Karpas-422 (cell line): ENCODE measurements at places on chromosomes 12 and 14.

GRCh38 chr12:82426081-82426480 lies 67.8 kb downstream of the METTL25 start:
- DNase-seq: no peak
- no peaks in the 10 kb centered on the region for H3K27me3 ChIP-seq
- no peak overlapping the region for H3K4me3 ChIP-seq

DNA sequence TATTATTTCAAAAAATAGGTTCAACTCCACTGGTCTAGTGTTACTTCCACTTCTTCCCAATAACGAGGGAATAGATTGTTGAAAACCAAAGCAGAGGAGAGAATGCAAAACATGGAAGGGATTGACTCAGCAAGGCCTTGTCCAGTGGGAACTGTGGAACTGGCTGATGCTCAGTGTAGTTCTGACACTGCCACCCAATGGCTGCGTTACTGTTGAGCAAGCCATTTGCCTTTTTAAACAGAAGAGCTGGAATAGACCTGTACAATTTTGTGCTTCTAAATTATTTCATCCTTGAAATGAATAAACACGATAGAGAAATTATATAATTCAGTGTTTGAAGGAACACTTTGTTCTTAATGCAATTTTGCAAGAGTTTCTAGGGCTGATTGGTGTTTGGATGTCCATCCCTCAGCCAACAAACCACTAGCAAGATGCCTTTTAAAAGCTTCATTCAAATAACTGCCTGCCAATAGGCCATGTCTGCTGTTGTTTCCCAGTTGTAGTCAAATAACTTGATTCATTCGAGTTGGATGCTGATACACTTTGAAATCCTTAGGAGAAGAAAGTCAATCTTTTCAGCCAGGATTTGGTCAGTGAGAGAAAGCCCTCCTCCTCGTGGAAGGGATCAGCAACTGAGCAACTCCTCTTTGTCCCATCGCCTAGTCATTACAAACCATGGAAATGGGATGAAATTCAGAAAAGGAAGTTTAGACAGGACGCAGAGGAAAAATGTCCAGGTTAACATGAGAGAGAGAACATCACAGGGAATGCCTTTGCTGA lies 7.3 kb upstream of the MGP start:
- DNase-seq: no peak
- H3K4me1 ChIP-seq: no peaks in the 10 kb centered on the region
- no peak overlapping the region for H3K4me3 ChIP-seq
- no peaks in the 10 kb centered on the region for H3K27me3 ChIP-seq

- no peaks in the 10 kb centered on the region for H3K36me3 ChIP-seq
- H3K27ac ChIP-seq: no peak overlapping the region
- DNase-seq: no peak
- H3K27me3 ChIP-seq: no peaks in the 10 kb centered on the region
- no peak overlapping the region for H3K4me3 ChIP-seq
- no peaks in the 10 kb centered on the region for H3K4me1 ChIP-seq
These were observed 149.0 kb downstream of the NAV3 start for GRCh38 chr12:77979597-77980250.

DNA sequence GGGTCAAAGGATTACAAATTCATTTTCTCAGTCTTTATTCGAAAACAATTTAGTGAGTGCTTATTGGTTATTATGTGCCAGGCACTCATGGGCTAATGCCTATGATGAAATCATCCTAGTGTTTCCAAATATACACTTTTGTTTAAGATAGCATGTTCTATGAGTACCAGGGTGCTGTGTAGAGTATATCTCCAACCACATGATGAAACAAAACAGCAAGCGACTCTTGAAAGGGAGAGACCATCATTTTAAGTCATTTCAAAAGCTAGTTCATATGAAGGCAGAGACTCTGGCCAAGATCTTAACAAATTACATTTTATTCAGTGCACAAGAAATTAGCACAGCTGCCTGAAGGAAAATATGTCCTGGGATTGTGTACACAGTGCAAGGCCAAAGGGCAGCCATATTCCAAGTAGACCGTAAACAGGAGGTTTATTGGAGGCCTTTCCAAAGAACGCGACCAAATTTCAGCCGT lies 204.2 kb downstream of the EFCAB11 start:
- no peaks in the 10 kb centered on the region for H3K27me3 ChIP-seq
- no peak for DNase-seq
- no peak overlapping the region for H3K27ac ChIP-seq
- no peaks in the 10 kb centered on the region for H3K4me1 ChIP-seq
- H3K36me3 ChIP-seq: no peaks in the 10 kb centered on the region

GRCh38 chr14:105385698-105386365 lies 12.5 kb upstream of the TEX22 start:
- H3K4me3 ChIP-seq: no peak overlapping the region
- DNase-seq: no peak
- 0 out of 2 replicates have a peak, but pooled peaks cover 2% of the 10 kb centered on the region for H3K4me1 ChIP-seq
- no peak overlapping the region for H3K27ac ChIP-seq

- no peak for DNase-seq
- no peak overlapping the region for H3K4me3 ChIP-seq
- H3K36me3 ChIP-seq: no peaks in the 10 kb centered on the region
- H3K27me3 ChIP-seq: no peaks in the 10 kb centered on the region
These were observed 78.5 kb upstream of the CSRP2 start for GRCh38 chr12:76957301-76957700.

DNA sequence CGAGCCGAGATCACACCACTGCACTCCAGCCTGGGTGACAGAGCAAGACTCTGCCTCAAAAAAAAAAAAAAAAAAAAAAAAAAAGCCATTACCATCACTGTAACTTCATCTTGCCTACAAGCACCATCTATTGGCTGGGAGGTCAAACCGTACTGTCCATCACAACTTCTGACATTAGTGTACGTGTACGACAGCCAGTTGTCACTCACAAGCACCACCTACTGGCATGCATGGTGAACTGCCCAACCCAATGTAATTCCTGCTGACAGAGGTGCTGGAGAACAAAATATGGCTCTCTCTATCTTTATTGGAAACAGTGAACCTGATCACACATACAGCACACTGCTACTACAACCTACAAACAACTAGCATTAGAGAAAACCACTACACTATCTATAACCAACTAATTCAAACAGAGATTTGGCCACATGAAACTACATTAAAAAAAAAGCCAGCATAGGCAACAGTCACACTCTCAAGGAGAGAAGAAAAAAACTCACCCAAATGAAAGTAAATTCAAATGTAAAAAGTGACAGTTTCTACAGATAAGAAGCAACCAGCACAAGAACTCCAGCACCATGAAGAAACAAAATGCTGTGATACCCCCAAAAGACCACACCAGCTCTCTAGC lies 82.3 kb downstream of the PUS7L start:
- H3K36me3 ChIP-seq: no peaks in the 10 kb centered on the region
- no peaks in the 10 kb centered on the region for H3K27me3 ChIP-seq
- no peak overlapping the region for H3K27ac ChIP-seq
- DNase-seq: peak; percentile 80
- no peak overlapping the region for H3K4me3 ChIP-seq
- H3K4me1 ChIP-seq: no peaks in the 10 kb centered on the region

- no peaks in the 10 kb centered on the region for H3K27me3 ChIP-seq
- no peak overlapping the region for H3K4me3 ChIP-seq
- no peaks in the 10 kb centered on the region for H3K36me3 ChIP-seq
- H3K27ac ChIP-seq: no peak overlapping the region
- H3K4me1 ChIP-seq: no peaks in the 10 kb centered on the region
These were observed 44.3 kb downstream of the KRT80 start for GRCh38 chr12:52147367-52147963.

GRCh38 chr12:56679883-56680575 lies 8.1 kb downstream of the PTGES3 start:
- H3K27ac ChIP-seq: no peak overlapping the region
- no peaks in the 10 kb centered on the region for H3K27me3 ChIP-seq
- peaks cover 11% of the 10 kb centered on the region for H3K4me1 ChIP-seq

- no peaks in the 10 kb centered on the region for H3K4me1 ChIP-seq
- H3K36me3 ChIP-seq: no peaks in the 10 kb centered on the region
- no peaks in the 10 kb centered on the region for H3K27me3 ChIP-seq
- no peak overlapping the region for H3K27ac ChIP-seq
These were observed 196.6 kb downstream of the CALM1 start for GRCh38 chr14:90593254-90594040.

DNA sequence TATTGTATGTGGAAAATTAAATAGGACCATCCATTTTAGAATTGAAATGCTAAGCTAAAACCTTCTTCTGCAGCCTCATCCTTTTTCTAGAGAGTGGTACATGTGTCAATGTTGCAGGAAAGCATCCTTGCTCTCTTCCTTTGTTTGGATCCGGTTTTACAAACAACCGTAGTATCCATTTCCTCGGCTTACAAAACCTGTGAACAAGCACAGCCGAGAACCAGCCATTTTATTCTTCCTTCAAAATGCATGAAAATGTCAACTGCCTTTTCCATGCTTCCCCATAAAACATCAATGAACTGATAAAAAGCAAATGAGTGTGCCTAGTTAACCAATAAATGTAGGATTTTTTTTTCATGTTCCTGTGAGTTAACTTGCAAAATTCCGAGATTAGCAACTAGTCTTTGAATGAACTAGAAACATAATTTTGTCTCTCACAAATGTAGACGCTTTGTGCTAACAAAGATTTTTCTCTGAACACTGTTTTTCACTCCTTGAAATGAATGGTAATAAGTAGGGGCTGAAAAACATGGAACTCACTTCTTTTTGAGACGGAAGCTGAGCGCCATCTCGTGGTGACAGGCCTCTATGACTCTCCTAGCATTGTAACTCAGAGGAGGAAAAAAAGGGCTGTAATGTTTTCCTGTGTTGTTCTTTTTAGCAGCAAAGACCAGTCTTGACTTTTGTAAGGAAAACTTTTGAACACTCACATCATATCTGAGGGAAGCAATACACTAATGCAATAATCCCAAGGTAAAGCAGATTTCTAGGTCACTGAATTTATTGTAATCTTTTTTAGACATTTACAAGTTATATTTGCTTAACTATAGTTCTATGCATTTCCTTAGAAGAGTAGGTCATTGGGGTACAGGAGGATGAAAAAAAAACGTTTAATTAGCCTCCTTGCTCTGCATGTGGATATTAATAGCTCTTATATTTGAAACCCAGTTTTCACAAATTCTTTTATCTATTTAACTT lies 157.4 kb upstream of the FOXG1 start:
- H3K36me3 ChIP-seq: no peaks in the 10 kb centered on the region
- H3K4me3 ChIP-seq: no peak overlapping the region
- H3K4me1 ChIP-seq: no peaks in the 10 kb centered on the region
- no peak overlapping the region for H3K27ac ChIP-seq

DNA sequence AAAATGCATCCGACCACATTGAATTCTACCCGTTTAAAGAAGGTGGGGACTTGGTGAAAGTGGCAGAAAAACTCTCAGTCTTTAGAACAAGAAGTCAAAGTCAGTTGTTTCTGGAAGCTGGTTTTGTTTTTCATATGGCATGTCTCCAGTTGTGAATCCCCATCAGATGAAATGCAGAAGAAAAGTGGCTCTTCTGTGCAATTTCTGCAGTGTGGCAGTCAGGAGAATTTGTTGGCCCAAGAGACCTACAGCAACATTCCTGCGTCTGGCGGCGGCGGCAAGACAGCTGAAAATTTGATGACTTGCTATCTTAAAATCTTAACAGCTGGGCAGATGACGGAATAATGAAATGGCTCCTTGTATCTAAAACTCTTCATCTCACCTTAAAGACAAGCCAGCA lies 201.5 kb downstream of the FOXN3 start:
- DNase-seq: no peak
- H3K4me1 ChIP-seq: no peaks in the 10 kb centered on the region
- no peak overlapping the region for H3K27ac ChIP-seq
- H3K4me3 ChIP-seq: no peak overlapping the region
- H3K36me3 ChIP-seq: no peaks in the 10 kb centered on the region

- H3K4me1 ChIP-seq: no peaks in the 10 kb centered on the region
- no peak overlapping the region for H3K27ac ChIP-seq
- no peaks in the 10 kb centered on the region for H3K36me3 ChIP-seq
- H3K27me3 ChIP-seq: no peaks in the 10 kb centered on the region
- H3K4me3 ChIP-seq: no peak overlapping the region
These were observed 18.2 kb downstream of the MSI1 start for GRCh38 chr12:120350576-120351350.

DNA sequence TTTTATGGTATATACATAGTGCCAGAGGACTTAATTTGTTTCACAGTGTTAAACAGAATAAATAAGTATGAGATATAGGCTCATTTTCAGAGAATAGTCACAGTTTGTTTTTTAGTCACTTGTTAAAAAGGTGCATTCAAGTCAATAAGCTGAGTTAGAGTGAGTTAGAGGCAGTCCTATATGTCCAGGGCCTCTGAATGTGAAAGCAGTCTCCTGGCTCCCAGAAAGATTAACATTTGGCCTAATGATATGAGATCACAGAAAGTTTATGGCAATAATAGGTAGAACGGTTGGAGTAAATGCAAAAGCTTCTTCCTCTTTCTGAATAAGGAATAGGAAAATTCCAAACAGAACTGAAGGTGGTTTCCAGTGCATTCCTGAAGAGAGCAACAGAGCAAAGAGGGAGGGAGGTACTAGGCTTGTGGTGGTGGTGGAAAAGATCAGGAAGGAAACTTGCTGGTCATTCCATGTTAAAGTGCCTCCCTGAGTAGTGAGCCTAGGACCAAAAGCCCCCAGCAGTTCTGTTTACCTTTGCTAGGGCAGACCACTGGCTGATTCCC lies 54.4 kb downstream of the SLC38A4 start:
- no peak overlapping the region for H3K27ac ChIP-seq
- no peaks in the 10 kb centered on the region for H3K36me3 ChIP-seq
- DNase-seq: no peak
- no peak overlapping the region for H3K4me3 ChIP-seq
- H3K4me1 ChIP-seq: no peaks in the 10 kb centered on the region

DNA sequence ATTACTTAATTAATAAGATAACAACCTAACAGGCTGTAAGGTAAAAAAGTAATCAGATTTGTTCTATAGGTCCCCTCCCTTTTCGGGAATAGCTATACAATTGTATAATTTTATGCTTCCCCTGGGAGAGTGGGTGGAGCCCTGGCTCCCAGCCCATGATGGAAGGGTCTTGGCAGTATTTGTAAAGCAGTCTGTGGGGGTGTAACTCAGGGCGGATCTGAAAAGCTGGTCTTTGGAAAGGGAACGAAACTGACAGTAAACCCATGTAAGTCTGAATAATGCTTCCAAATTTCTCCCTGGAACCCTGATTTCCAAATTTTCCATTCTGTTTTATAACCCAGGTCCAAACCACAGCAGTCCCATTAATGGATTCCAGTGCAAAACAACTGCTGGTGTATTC lies 110.4 kb downstream of the DAD1 start:
- no peaks in the 10 kb centered on the region for H3K36me3 ChIP-seq
- H3K4me3 ChIP-seq: no peak overlapping the region
- H3K27me3 ChIP-seq: no peaks in the 10 kb centered on the region
- no peak overlapping the region for H3K27ac ChIP-seq
- H3K4me1 ChIP-seq: peaks cover 55% of the 10 kb centered on the region

DNA sequence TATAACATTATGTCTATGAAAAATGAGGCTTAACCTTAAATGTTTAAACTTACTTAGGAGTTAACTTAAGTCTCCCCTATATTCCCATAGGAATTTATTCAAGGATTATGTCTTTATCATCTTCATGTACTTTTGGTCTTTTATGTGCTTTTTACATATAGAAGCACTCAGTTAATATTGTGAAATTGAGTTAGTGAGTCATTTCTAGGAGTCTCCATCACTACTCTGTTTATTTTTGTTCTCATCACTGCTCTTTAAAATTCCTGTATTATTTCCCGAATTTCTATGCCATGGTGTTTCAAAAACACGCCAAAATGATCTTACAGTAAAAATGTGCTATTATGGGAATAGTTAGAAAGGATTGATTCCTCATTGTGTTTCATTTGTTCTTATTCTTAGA lies 31.6 kb downstream of the TBC1D15 start:
- peaks cover 48% of the 10 kb centered on the region for H3K4me1 ChIP-seq
- no peak for DNase-seq
- H3K36me3 ChIP-seq: peaks cover 17% of the 10 kb centered on the region
- no peaks in the 10 kb centered on the region for H3K27me3 ChIP-seq
- peak overlapping the region; percentile 60; the same call in 1 of the 2 replicates for H3K4me3 ChIP-seq

GRCh38 chr14:66610154-66610563 lies 102.2 kb downstream of the GPHN start:
- no peak overlapping the region for H3K4me3 ChIP-seq
- H3K27me3 ChIP-seq: no peaks in the 10 kb centered on the region
- peak; percentile 84 for DNase-seq
- no peaks in the 10 kb centered on the region for H3K36me3 ChIP-seq
- H3K4me1 ChIP-seq: no peaks in the 10 kb centered on the region
